ENCODE measurements at places on chromosomes 7 and 10. TPM values are rescaled to one million over a fixed set of nuclear protein-coding genes. Genes with fewer than 3 reads are reported as not detected.

Gene DYNC1I1
- 0.28 TPM for polyA plus RNA-seq

Gene OPN4
- not detected for polyA plus RNA-seq

Gene MUC12
- polyA plus RNA-seq: not detected

Gene RBP3
- 0.15 TPM for polyA plus RNA-seq

Gene HOXA1
- 2.5 TPM for polyA plus RNA-seq

Gene CALN1
- 0.61 TPM for polyA plus RNA-seq

Gene ZNF679
- not detected for polyA plus RNA-seq

Gene SCART1
- polyA plus RNA-seq: 1.1 TPM

Gene LIPF
- polyA plus RNA-seq: 0.14 TPM
